Stimulated activated CD8-positive, alpha-beta memory T cell treated with anti-CD3 and anti-CD28 coated beads, Interleukin-4, amount 100 ng/mL, for 4 hours (primary cell): ENCODE measurements at places on chromosomes 3 and 15.

GRCh38 chr3:136093771-136094170, 102.4 kb downstream of the MSL2 start:
- DNase-seq: no peak

DNA sequence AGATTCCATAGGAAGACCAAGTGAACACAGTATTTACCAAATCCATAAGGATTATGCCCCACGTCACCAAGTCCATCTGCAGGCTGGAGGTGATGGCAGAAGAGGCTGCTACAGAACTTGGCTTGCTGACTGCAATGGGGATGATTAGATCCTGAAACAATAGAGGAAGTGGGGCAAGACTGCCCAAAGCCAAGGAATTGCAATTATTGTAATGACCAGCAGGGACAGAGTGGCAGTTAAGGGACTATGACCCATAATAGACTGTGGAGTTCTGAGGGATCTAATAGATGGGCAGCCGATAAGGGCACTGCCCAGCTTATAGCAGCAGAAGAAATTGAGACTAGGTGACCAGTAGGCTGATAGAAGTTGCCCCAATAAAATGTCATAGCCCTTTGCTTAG, 108.4 kb downstream of the MINAR1 start:
- no peak for DNase-seq

- no peak for DNase-seq
These were observed 100.4 kb upstream of the TGFBR2 start for GRCh38 chr3:30505866-30506520.

DNA sequence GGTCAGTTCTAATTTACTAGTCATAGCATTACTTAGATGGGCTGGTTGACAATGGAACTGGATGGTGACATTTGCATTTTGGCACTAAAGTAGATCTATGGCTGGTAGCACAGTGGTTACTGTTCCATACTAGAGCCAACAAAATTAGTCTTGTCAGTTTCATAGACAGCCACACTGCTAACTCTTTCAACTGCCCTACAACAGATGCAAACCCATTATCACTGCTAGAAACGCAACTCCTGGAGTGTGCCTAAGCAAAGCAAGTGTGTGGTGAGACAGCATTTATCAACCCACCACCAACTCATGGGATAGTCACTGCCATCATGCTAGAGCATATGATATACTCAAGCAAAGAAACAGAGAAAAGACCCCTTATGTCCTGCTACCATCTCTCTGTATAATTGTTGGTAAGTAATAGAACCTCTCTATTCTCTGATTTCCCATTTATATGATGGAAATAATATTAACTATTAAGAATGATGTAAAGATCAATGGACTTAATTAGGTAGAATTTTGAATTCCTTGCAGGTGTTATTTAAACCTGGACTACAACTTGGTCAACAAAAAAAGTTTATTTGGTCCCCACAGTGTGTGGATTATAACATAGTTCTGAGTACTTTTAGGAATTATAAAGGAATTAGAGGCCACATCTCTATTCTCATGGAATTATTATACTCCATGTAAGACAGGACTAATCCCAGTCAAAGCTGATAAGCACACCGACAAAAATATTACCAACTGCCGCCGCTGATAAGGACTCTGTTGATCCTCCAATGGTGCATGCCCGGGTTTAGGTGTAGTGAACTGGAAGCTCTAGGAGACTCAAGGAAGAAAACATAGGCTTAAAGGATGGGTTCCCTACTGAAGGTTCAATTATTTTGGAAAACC, 19.9 kb upstream of the ABHD5 start:
- DNase-seq: no peak

- no peak for DNase-seq
These were observed 125.2 kb upstream of the ADPGK start for GRCh38 chr15:72908713-72909112.

GRCh38 chr15:55060836-55061235, 135.9 kb downstream of the RSL24D1 start:
- no peak for DNase-seq

- DNase-seq: no peak
These were observed 107.0 kb upstream of the NSMCE3 start for GRCh38 chr15:29376590-29376989.

GRCh38 chr15:73026511-73027054, 25.7 kb upstream of the NEO1 start:
- DNase-seq: no peak

DNA sequence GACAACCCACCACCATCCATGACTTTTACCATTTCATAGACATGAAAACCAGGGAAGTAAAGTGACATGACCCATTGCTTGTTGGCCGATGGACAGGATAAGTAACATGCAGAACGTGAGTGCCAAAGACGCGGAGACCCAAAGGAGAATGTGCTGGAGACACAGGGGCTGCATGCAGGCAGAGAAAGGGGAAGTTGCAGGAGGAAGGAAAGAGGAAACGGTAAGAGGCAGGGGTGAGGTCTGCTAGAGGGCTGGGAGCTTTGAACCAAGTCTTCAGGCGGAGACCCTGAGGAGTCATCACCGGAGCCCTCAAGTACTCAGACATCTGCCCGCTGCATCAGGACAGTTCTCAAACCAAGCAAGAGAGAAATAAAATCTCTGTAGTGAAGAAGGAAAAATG, 34.9 kb downstream of the MAGEF1 start:
- no peak for DNase-seq

GRCh38 chr15:80931191-80931590, 58.4 kb downstream of the MESD start:
- no peak for DNase-seq

GRCh38 chr3:107752202-107752990, 229.6 kb downstream of the BBX start:
- no peak for DNase-seq

GRCh38 chr3:173711619-173712018, 314.1 kb downstream of the NLGN1 start:
- no peak for DNase-seq

DNA sequence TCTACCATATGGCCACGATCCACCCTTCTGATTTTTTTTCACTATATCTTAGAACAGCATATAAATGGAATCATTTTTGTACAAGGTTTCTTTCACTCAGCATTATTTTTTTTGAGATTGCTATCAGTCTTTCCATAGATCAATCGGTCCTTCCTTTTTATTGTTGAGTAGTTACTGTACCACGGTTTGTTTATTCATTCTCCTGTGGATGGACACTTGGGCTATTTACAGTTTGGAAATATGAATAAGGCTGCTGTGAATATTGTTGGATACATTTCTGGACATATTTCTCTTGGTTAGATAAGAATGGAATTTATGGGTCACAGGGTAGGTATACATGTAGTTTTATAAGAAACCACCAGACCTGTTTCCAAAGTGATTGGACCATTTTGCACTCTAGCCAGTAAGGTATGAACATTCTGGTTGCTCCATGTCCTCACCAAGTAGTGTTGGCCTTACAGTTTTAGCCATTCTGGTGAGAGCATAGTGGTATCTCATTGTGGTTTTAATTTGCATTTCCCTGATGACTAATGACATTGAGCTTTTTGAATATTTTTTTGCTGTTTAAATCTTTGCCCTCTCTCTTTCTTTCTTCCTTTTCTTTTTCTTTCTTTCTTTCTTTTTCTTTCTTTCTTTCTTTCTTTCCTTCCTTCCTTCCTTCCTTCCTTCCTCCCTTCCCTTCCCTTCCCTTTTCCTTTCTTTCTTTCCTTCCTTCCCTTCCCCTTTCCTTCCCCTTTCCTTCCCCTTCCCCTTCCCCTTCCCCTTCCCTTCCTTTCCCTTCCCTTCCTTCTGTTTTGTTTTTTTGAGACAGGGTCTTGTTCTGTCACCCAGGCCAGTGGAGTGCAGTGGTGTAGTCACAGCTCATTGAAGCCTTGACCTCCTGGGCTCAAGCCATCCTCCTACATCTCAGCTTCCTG, 49.2 kb downstream of the LRRK1 start:
- DNase-seq: no peak

DNA sequence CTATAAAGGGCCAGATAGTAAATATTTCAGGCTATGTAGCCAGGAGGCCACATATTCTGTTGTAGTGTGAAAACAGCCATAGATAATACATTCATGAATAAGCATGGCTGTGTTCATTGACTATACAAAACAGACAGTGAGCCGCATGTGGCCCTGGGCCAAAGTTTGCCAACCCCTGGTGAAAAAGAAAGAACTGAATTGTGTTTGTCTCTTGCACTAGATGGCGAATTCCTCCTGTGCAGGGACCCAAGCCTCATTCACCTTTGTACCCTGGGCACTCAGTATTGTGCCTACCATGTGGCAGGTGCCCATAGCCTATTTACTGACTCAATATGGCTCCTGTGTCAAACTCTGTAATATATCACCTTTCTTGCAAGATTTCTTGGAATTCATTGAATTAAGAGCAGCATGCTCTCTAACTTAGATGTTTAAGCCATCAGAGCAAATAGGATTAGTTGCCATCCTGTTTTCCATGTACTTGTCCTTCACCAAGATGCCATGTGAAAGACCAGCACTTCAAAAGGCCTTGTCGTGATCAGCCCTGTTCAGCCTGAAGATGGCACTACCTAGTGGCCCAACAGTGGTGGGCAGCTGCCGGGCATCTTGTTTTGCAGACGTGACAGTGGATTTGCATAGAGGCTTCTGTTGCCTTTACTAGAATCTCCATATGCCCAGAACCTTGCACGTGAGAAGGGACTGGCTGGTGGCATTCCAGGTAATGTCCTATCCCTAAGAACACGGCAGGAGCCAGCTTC, 50.9 kb upstream of the CMTM7 start:
- no peak for DNase-seq

- DNase-seq: no peak
These were observed 140.7 kb downstream of the IMPG2 start for GRCh38 chr3:101179637-101180036.

DNA sequence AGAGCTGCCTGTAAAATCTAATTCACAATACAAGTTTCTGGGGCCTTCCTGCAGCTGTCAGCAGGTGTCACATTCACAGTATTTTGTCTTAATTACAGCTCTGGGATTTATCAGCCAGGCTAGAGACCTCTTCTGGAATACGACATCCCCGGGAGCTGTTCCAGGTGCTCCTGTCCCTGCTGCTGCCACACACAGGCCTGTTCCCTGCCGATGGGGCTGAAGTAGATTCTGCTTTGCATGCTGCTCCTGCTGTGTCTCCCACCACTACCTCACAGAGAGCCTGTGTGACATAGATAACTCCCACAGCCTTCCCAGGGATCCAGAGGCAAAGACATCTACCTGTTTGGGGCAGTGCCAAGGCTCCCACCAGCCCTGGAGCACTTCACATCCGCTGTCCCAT, 20.4 kb downstream of the COLQ start:
- DNase-seq: no peak

DNA sequence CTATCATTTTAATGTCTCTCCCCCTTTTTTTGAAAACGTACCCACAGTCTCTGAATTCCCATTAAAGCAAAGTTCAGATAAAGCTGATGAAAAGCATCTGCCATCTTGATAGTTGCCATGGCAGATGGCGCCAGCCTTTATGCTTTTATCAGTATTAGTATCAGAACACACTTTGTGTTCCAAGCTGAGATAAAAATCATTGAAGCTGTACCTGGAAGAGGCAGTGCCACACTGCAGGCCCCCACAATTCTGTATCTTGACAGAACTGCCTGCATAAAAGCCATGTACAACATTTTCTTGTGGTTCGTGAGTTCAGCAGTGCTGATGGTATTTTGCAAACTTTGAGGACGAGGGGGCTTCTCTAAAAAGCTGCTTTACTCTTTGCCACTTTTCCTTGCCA, 311.7 kb downstream of the SATB1 start:
- DNase-seq: no peak

DNA sequence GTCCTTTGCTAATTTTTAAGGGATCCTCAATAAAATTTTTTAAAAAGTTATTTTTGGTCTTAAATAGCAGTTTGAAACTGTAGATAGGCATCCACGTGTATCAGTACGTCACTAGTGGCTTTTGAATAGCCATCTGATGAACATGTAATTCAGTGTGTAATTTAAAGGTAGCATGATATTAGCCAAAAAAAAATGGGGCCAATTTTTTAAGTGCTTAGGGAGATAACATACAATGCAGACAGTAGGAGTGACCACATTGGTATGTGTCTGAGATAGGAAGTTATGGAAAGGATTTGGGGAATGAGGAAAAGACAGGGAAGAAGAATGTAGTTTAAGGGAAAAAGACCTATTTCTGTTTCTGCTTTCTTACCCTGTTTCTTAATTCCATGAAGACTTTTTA, 2.5 kb downstream of the AP4E1 start:
- DNase-seq: no peak

DNA sequence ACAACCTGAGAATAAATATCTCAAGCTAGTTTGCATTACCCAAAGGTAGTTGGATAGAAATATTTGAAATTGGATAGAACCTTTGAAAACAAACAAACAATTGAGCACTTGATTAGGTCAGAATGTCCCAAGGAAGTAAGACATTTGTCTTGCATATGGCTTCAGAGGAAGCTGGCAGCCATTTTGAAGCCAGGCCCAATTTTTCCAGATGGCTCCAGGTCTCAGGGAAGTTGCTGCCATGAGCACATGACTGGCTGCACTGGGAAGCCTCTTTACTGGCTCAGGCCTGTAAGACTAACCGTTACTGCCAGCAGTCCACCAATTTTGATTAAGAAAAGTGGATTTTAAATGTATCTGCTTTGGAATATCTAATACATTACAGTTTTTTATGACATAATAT, 448.9 kb upstream of the DPH6 start:
- DNase-seq: no peak

GRCh38 chr3:113223475-113224281, 12.3 kb downstream of the BOC start:
- no peak for DNase-seq

DNA sequence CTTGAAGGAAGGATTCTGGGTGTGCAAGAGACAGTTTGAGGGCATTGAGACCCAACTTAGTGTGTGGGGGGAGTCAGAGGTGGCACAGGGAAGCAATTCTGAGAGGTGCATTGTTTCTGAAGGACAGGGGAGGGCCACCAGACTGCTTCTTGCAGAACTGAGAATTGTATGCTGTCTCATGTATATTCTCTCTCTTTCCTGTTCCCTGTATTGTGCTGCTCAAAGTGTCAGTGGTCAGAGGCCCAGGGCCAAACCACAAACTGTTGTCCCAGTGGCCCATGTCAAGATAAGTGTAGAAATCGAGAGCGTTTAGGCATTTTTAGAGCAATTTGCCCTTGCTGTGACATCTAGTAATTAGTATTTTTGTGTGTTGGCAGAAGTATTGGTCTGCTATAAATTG, 567.1 kb downstream of the EDEM1 start:
- DNase-seq: no peak

GRCh38 chr3:25661694-25662437, 2.8 kb downstream of the TOP2B start:
- DNase-seq: no peak
